ENCODE measurements at places on chromosomes 2 and 18.

- no peak for DNase-seq
These were observed 468.7 kb upstream of the CDH7 start for GRCh38 chr18:65282096-65282495.

DNA sequence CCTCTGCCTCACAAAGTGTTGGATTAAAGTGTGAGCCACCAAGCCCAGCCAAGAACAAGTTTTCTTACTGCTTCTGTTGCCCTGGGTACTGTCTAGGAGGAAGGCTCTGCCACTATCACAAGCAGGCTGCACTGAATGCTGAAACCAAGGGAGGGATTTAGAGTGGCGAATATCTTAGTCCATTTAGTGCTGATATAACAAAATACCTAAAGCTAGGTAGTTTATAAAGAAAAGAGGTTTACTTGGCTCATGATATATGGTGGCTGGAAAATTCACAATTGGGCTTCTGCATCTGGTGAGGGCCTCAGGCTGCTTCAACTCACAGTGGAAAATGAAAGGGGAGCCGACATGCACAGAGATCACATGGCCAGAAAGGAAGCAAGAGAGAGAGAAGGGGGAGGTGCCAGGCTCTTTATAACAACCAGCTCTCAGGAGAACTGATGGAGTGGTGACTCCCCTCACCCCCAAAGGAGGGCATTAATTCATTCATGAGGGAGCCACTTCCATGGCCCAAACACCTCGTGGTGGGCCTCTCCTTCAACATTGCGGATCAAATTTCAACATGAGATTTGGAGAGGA is 146.0 kb upstream of the SERPINE2 start:
- no peak for DNase-seq

GRCh38 chr2:42137125-42137841 is 31.9 kb upstream of the EML4 start:
- no peak for DNase-seq

DNA sequence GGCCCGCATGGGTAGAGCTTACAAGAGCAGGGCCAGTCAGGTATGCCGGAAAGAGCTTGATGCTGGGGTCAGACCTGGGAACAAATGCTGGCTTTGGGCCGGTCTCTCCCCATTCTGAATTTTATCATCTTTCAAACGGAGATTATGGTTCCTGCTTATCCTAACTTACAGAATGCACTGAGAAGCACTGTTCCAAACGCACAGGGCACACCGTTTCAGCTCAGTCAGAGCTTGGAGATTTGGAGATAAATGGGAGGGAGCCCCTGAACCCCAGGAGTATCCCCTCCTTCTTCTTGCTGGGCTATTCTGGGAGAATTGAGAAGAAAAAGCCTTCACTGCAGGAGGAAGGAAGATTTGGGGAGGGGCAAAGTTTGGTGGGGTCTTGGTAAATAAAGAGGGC is 169.4 kb downstream of the DDX1 start:
- no peak for DNase-seq

GRCh38 chr2:136985044-136985443 is 219.7 kb downstream of the THSD7B start:
- no peak for DNase-seq

GRCh38 chr2:72579591-72580180 is 246.1 kb downstream of the EXOC6B start:
- DNase-seq, result peak; percentile 53

GRCh38 chr2:12071318-12071717 is 324.9 kb downstream of the LPIN1 start:
- no peak for DNase-seq

All from globus pallidus (tissue), 1 donor.